HT1080 (cell line): ENCODE measurements at places on chromosomes 13 and 19.

GRCh38 chr13:41434831-41435520 lies 22.4 kb upstream of the RGCC start:
- DNase-seq: no peak

DNA sequence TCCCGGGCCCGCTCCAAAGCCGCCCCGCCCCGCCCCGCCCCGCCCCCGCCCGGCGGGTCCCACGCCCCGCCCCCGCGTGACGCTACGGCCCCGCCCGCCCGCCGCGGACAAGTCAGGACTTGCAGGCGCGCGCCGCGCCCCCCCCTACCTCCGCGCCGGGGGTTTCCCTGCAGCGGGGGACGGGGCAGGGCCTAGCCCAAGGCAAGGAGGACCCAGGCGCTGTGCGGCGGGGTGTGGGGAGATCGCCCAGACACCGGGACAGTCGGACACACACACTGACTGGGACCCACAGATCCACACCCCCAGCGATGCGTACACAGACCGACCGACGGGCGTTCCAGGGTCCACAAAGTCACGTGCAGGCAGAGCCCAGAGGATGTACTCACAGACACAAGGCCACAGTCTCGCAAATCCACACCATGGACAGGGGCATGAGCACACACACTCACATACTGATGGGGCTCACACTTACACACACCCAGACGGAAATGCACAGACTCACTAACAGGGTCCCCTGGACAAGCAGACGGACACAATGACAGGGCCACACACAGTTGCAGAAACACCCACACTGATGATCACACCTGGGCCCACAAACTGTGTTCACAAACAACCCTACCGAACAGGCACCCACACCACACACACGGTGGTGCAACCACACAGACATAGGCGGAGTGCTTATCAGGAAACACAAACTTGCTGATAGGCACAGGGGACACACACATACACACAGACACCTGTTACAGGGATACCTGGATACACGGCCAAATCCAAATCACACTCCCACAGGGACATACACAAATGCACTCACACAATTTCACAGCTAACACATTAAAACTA lies 436 bp upstream of the BBC3 start:
- DNase-seq: peak; percentile 82

- no peak for DNase-seq
Measured at GRCh38 chr19:47848823-47849473, 10.1 kb upstream of the TPRX2 start.

GRCh38 chr13:85797311-85797710 lies 1.9 kb downstream of the SLITRK6 start:
- no peak for DNase-seq

DNA sequence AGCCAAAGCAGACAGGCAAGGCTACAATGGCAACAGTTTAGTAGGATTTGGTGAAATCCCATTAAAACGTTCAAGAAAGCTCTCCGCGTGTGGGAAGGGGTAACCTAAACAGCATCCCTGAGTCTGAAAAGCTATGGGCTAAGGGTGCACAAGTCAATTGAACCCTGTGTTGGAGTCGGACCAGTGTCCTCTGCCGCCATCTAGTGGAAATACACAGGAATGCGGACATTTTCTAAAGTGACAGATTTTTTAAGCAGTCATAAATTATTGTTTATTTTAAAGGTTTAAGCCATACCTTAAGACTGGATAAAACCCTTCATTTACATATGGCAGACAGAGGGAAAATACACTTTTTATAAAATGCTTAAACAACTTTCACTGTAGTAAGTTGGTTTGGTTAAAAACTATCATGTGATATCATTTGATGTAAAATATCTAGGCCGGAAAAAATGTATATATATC lies 26.5 kb upstream of the LSM14A start:
- DNase-seq: peak; percentile 44

- DNase-seq: no peak
Measured at GRCh38 chr19:41350735-41351338, 2.9 kb downstream of the TGFB1 start.

DNA sequence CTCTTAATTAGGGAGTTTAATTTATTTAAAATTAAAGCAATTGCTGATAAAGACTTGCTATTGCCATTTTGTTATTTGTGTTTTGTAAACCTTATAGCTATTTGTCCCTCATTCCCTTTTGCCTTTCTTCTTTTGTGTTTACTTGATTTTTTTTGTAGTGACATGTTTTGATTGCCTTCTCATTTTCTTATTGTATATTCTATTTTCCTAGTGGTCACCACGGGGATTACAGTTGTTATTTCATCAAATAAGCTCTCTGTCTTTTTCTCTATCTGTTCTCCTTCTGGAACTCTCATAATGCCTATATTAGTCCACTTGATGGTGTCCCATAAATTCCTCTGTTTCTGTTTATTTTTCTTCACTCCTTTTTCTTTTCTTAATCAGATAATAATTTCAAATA lies 64.4 kb upstream of the FRY start:
- peak; percentile 15 for DNase-seq

DNA sequence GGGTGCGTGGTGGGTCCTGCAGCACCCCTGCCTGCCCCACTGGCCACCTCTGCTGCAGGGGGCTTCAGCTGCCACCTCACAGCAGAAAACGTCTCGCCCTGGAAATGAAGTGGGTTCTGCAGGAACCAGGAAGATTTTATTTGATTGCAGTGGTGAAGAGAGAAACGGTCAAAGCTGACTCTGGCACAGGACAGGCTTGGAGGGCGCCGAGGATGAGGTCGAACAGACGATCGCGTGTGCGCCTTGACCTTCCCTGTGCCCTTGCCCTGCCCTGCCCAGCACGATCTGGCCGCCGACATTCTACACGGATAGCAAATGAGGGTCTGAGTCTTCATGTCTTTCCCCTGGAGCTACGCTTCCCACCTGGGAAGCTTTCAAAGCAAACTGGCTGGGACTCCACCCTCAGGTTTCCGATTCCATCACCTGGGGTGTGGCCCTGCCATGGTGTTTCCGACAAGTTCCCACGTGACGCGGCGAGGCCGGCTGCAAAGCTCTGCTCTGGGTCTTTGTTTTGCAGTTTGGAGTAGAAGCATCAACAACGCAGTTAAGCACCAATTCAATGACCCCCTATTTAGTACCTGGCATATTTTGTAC lies 50.3 kb upstream of the TUBGCP3 start:
- no peak for DNase-seq
